ENCODE measurements at places on chromosomes 2 and 18. TPM values are rescaled to one million over a fixed set of nuclear protein-coding genes. Genes with fewer than 3 reads are reported as not detected.

DNA sequence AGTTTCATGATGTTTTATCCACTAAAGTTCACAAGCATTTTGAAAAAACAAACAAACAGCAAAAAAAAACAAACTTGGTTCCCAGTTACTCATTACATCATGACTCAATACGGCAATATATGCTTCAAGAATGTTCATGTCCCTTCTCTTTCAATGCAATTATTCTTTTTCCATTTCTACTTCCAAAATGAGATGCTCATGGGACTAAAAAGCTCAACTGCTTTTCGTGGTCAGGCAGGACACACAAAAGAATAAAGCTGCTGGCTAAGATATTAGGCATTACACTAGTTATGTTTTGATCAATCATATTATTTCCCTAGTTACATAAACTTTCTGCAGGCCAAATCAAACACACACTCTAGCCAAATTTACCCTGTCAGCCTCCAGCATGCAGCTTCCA is 301.3 kb downstream of the EPHA4 start:
- no peak for DNase-seq

Gene DSG1
- total RNA-seq = not detected

DNA sequence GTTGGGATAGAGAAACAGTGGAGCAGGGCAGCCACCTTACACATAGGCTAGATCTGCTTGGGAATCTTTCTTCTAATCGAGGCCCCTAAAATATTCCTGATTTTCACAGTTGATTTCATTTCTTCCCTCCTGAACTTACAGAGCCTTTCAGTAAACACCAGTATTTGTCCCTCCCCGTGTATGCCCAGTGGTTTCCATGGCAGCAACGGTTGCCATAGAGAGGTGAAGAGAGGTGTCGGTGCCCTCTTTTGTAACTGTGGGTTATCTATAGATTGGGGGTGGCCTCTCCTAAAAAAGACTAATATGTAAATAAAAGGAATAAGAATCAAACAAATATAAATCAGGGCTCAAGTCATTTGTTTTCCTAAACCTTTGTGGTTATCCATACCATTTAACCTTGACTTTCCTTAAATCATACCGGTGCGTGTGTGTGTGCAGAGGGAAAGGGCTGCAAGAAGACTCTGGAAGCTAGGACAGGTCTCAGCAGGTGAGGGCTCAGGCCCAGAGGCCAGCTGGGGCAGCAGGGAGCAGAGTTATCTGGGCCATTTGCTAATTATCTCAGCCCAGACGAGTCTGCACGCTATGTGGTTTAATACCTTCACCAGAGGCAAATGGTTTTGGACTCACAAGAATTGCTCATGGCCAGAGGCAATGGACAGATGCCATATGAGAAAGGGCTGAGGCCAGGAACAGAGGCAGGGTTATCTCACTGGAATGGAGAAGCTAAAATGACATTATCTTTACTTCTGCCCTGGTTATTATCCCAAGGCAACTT is 35.5 kb downstream of the LIPG start:
- no peak for DNase-seq

- no peak for DNase-seq
Observed at GRCh38 chr18:54806526-54806925, 21.8 kb upstream of the RAB27B start.

- no peak for DNase-seq
Observed at GRCh38 chr2:121086450-121086849, 198.6 kb downstream of the TFCP2L1 start.

GRCh38 chr18:22544626-22545025 is 126.9 kb upstream of the CTAGE1 start:
- no peak for DNase-seq

All from HT1080 (cell line).